ENCODE measurements at places on chromosomes 1 and 21.

- no peak for DNase-seq
These were observed 22.9 kb downstream of the CITED4 start for GRCh38 chr1:40838980-40839942.

- DNase-seq: no peak
These were observed 308.0 kb upstream of the B3GALT2 start for GRCh38 chr1:193494368-193494767.

GRCh38 chr1:59743324-59744091 is 71.2 kb upstream of the HOOK1 start:
- DNase-seq: no peak

DNA sequence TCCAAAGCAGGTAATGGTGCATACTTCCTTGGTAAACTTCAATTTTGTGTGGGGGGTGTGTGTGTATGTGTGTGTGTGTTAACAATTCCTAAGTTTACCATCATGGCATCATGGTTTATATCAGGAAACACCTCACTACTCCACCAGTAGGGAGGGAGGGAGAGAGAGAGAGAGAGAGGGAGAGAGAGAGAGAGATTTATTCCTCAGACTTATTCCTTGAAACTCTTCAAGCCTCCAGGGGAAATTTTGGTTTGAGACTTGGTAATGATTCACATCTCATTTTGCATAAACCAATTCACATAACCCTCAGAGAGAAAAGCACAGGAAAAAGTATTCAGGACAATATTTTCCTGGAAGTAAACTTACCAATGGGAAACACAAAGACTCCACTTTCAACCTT is 115.0 kb downstream of the TTLL7 start:
- no peak for DNase-seq

GRCh38 chr1:152224093-152224492 is at the start of gene HRNR:
Gene HRNR (minus strand): TSS chr1:152224193. CDS start chr1:152223253, 940 bp downstream.
- DNase-seq: no peak

- no peak for DNase-seq
These were observed 3.2 kb downstream of the COL16A1 start for GRCh38 chr1:31700468-31701090.

DNA sequence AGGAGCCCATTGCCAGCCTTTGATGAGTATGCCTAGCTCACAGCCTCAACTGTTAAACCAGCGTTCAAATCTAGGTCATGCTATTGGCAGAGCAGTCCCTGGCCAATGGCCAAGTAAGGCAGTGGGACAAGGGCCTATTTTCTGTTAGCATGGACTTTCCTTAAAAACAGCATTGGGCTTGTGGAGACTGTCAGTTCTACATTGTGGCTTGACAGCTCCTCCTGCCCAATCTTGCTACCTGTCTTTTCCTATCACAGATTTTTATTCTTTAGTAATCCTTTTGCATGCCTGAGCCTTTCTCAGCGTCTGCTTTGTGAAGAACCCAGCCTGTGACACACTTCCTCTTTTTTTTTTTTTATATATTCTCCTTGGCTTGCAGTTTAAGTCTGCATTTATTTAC is 56.4 kb downstream of the DIP2A start:
- no peak for DNase-seq

- DNase-seq: no peak
These were observed 31.5 kb upstream of the VASH2 start for GRCh38 chr1:212918824-212919223.

DNA sequence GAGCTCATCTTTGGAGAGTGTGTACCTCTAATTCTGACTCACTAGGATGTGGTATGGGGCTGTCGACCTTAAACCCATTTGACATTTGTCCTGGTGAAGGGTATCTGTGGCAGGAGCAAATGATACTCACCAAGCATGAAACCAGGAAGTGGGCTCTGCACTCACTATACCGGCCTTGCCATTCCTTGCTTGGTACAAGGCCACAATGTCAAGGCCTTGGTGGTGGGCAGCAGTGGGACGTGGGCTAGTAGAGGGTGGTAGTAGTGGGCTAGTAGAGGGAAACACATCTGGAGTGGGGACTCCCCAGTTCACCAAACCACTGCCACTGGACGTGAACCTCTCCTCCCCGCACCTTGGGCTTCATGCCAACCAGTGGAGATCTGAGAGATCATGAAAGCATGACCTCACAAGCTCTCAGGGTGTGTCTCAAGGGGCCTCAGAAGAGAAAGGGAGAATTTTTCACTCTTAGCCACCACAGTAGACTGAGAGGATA is 11.5 kb downstream of the TNFSF4 start:
- no peak for DNase-seq

- DNase-seq: no peak
These were observed 73.4 kb upstream of the PPM1J start for GRCh38 chr1:112788561-112788960.

- DNase-seq: no peak
These were observed 7.2 kb downstream of the TUFT1 start for GRCh38 chr1:151547119-151547899.

DNA sequence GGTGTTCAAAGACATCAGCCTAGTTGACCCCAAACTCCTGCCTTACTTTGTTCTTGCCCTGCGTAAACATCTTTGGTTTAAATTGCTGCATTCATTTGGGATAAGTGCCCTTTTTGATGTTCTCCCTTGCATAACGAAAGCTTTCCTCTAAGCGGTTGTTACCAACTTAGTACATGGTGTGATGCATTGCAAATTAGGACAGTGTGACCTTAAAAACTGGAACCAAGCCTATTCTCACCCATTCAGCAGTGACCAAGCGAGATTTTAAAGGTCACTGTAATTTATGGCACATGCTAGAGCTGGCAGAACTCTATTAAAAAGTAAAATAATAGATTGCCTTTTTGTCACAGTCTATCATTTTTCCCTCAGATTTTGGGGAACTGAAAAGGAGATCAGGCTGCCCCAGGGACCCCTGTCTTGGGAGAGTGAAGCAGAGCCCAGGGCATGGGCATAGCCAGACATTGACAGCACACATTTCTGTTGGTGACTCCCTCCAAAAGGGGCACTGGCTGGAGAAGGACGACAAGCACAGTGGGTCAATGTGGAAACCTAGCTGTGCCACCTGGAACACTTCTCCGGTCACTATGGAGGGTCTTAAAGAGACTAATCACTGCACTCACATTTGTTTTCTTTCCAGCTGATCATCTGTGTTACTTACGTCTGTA is 63.9 kb downstream of the KCNK1 start:
- no peak for DNase-seq

- DNase-seq: no peak
These were observed 84.0 kb upstream of the USP25 start for GRCh38 chr21:15645830-15646229.

- no peak for DNase-seq
These were observed 101.7 kb downstream of the RIPK4 start for GRCh38 chr21:41664881-41665765.

DNA sequence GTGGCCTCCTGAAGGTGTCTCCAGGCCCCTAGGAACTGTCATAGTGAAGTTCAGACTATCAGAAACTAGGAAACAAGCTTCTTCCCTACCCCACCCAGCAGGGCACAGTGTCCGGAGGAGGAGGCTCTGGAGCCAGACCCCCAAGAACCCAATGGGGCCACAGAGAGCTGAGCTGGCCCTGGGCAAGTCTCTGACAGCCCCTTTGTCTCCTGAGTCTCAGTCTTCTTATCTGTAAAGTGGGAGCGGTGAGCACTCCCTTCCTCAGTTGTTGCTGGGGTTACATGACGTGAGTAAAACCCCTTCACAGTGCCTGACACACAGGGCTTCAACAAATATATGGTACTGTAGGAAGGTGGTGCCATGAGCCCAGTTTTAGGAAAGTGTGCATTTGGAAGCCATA is 675.8 kb downstream of the MATN1 start:
- DNase-seq: no peak

- no peak for DNase-seq
These were observed 33.0 kb upstream of the HSD17B7 start for GRCh38 chr1:162757476-162757875.

DNA sequence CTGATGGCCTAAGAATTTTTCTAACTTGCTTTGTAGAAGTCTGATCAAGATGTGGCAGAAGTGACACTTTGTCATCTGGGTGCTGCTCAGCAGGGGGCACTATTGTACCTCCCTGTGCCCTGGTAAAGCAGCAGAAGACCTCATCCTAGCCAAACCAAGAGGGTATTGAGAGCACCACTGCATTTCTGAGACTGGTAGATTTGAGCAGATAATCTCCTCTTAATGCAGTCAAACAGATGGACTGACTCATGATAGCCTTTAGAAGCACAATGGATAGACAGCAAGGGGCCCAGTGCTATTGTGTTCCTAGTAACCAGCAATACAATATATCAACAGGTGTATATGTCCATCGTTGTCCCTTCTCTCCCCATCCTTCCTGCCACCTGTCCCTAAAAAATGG is 5.7 kb downstream of the TPM3 start:
- DNase-seq: peak; percentile 73

DNA sequence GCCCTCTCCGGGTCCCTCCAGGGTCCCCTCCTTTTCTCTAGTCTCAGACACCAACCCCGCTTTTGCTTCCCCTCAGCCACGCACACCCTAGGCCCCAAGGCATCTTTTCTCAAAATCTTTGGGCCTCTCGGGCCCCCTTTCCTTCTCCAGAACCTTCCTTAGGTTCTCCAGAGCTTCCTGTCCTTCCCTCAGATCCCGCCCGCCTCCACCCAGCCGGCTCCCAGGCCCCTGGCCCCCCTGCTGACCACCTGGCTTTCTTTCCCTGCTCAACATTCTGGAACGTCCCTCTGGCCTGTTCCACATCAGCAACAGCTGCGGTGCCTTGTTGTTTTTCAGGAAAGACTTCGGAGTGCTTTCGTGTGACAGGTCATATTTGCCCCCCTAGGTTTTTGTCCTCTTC is 1.2 kb downstream of the ZDHHC18 start:
- DNase-seq: no peak

- no peak for DNase-seq
These were observed 10.9 kb upstream of the SAMD11 start for GRCh38 chr1:912740-913301.

- DNase-seq: no peak
These were observed 21.5 kb downstream of the DPH5 start for GRCh38 chr1:101004061-101004460.

GRCh38 chr1:202623075-202623474 is 87.2 kb downstream of the SYT2 start:
- no peak for DNase-seq

- DNase-seq: no peak
These were observed 349.4 kb upstream of the NFIA start for GRCh38 chr1:60732977-60733401.

GRCh38 chr1:161719325-161719611 is 2.1 kb upstream of the FCRLB start:
- DNase-seq: no peak

- DNase-seq: no peak
These were observed at the start of gene CFHR3 for GRCh38 chr1:196774603-196775002. Gene CFHR3 (plus strand): TSS chr1:196774840. CDS start chr1:196774887, 47 bp downstream.

- no peak for DNase-seq
These were observed 653.9 kb upstream of the CAMK1G start for GRCh38 chr1:208929575-208929974.

GRCh38 chr1:177779166-177779965 is 190.5 kb downstream of the SEC16B start:
- DNase-seq: no peak

GRCh38 chr1:41822866-41823265 is 95.9 kb downstream of the HIVEP3 start:
- no peak for DNase-seq

DNA sequence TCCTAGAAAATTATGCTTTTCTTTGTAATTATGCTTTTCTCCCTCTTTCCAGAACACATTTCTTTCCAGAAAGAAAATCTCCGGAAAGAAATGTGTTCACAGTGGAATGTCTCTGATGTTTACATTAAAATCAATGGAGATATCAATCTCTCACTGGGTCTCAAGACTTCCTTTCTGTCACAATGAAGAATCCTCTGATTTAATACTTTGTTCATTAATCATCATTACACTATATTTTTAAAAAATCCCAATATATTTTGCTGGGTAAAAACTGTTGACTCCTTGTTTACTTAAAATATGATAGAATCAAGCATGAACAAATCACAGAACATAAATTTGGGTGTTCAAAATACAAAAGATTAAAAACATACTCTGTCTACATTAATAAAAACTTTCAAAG is 26.3 kb upstream of the TGFBR3 start:
- no peak for DNase-seq

GRCh38 chr21:33019885-33020557 is 5.7 kb upstream of the OLIG2 start:
- DNase-seq: no peak

DNA sequence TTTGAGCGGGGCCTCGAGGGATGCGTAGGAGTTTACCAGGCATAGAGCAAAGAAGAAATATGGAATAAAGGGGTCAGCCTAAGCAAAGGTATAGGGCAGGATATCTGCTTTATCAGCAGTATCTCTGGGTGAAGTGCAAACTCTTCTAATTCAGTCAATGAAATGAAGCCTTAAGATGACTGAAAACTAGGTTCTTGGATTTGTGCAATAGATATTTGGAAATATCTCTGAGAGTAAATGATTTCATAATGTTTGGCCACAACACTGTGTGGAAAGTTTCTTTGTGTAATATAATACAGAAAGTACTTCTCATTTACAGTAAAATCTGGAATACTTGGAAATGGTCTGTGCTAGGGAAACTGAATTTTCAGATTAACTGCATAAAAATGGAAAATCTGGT is 26.1 kb downstream of the KCNJ15 start:
- no peak for DNase-seq

- DNase-seq: no peak
These were observed 7.7 kb downstream of the DUSP10 start for GRCh38 chr1:221734187-221734586.

DNA sequence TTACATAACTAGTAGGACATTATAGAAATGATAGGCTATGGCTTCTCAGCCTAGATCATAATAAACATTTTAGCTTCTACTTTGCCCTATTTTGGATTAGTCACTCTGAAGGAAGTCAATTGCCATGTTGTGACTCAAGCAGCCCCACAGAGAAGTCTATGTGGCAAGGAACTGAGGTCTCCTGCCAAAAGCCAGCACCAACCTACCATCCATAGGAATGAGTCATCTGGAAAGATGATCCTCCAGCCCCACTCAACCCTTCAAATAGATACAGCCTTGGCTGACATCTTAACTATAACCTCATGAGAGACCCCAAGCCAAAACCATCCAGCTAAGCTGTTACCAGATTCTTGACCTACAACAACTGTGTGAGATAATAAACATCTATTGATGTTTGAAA is 76.3 kb upstream of the BEND5 start:
- no peak for DNase-seq

DNA sequence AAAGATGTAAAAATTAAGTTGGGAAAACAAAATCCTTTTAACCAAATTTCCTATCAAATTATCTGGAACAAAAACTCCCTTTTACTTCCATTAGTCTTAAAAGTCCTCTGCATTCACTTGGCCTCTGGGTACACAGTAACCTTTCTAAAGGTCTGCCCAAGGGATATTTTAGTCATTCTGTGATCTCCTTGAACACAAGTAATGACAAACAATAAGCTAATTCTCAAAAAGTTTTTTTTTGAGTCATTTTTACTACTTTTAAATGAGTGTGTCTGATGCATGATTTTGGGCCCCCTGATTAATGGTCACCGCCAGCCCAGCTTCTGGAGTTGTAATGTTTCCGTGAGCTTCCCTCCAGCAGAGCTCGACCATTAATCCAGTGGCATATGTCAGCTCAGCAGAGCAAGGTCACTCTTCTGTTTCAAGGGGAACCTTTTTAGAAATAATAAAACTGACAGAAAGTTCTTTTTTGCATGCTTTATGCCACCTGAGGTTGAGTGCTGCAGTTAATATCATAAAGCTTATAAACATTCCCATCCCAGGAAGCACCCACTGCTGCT is 14.3 kb downstream of the SAMSN1 start:
- no peak for DNase-seq

GRCh38 chr21:42056468-42056867 is 14.6 kb upstream of the UMODL1 start:
- no peak for DNase-seq

- peak; percentile 88 for DNase-seq
These were observed 1.3 kb downstream of the DENND4B start for GRCh38 chr1:153945131-153945794.
